Fibroblast of mammary gland (primary cell): ENCODE measurements at places on chromosomes 12 and 14.

DNA sequence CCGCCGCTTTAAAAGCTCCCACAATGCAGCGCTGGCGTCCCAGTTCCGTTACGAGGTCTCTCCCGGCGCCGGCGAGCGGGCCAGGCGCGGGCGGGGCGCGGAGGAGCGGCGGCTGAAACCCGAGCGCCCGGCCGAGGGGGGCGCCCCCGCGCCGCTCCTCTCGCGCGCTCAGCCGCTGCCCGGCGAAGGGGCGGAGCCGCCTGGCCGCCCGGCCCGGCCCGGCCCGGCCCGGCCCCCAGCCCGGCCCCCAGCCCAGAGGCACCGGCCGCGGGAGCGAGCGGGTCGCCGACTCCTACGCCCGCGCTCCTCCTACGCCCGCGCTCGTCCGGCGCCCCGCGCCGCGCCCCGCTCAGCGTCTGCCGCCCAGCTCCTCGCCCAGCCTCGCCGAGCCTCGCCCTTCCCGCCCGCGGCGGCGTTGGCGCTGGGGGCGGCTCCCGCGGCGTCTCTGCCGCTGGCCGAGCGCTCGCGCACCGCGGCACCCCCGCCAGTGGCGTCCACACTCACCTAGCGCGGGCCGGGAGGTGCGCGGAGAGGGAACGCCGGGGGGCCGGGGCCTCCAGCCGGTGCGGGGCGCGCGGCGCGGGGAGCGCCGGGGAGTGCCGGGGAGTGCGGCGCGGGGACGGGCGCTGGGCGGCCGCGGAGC lies at the start of gene RASSF8:
Gene RASSF8 (plus strand): TSS at position 255 of the 643 bp plus-strand sequence. CDS start 96,662 bp downstream, outside the sequence.
- peak; percentile 59 for DNase-seq

- no peak for DNase-seq
These were observed 92.6 kb downstream of the EMP1 start for GRCh38 chr12:13288937-13289652.

GRCh38 chr14:66010695-66011094 lies 475.5 kb upstream of the CCDC196 start:
- DNase-seq: no peak

- DNase-seq: peak; percentile 73
These were observed 172.6 kb downstream of the PRKCH start for GRCh38 chr14:61494018-61494417.

DNA sequence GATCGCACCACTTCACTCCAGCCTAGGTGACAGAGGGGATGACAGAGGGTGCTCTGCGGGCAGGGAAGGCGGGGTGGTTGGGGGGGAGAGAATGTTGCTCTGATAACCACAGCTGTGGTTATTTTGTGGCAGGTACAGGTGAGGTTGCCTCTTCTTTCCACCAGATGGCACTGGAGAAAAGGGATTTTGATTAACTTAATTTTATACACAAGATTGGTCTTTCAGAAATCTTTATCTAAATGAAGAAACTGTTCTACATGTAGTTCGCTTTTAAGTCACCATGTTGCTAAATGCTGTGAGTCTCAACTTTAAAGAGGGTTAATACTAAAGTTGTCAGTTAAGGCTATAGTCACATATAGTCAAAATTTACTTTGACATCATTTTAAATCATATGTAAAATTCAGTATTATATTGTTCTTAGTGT lies 25.7 kb downstream of the FGF23 start:
- DNase-seq: peak; percentile 11

DNA sequence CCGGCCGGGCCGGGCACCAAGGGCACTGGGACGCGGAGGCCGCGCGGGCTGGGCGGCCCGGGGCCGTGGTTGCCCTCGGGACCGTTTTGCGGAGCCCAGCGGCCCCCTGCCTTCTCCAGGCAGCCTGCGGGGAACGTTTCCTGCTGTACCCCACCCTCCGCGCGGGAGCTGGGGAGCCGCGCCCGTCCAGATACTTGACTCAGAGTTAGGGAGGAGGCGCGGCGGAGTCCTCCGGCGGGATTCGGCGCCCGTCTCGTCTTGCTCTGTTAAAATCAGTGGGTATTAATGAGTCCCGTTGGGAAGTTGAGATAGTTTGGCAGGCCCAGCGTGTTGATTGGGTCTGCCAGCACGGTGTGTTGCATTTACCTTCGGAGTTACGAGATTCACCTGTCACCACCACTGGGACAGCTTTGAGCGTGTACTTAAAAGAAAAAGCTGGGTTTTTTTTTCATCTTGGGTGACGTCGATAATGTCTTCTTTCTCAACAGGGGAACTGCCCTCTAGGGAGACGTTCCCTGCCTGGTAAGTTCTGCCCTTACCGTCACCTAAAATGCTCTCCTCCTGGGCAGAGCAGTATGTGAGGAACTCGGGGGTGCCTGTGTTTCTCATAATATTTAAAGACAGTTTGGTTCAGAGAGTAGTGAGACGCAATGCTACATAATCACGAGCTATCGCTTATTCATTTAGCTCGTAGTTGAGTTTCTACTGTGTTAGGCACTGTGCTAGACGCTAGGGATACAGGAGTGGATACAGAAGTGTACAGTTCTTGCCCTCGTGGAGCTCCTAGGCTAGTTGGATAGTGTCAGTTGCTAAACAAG lies 596 bp downstream of the DLST start:
- DNase-seq: peak; percentile 70

GRCh38 chr14:20607617-20608016 lies 16.4 kb upstream of the RNASE12 start:
- no peak for DNase-seq

DNA sequence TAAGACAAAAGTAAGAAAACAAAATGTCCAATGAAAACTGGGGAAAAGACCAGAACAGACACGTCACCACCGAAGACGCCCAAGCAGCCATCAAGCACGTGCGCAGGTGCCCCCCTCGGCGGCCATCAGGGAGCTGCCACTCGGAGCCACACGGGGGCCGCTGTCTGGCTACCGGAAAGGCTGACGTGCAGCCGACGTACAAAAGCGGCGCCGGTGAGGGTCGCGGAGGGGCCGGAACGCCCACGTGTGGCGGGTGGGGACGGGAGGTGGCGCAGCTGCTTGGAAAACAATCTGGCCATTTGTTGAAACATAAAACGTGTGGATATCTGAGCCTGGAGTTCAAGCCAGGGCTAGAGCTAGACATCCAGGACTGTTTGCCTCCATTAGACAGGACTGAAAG lies 60.7 kb downstream of the GALNT9 start:
- no peak for DNase-seq

DNA sequence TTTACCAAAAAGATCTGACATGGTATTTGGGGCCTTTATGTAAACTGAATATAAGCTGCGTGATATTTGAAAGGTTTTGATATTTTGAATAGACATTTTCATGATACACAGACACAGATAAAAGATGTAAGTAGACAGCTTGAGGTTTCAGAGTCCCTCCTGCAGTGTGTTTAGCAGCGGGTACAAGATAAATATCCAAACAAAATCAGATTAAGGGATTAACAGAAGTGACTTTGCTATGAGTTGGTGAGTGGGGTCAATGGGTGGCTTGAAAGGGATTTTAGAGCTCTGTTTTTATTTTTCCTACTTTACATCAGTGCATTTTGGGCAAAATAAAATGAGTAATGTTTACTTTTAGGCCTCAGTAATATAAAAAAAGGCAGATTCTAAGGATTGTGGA lies 84.1 kb downstream of the IGF1 start:
- DNase-seq: no peak

GRCh38 chr12:94145191-94145983 lies 3.0 kb upstream of the PLXNC1 start:
- DNase-seq: peak; percentile 68

- no peak for DNase-seq
These were observed 413.1 kb downstream of the ZFP36L1 start for GRCh38 chr14:68379510-68380328.

DNA sequence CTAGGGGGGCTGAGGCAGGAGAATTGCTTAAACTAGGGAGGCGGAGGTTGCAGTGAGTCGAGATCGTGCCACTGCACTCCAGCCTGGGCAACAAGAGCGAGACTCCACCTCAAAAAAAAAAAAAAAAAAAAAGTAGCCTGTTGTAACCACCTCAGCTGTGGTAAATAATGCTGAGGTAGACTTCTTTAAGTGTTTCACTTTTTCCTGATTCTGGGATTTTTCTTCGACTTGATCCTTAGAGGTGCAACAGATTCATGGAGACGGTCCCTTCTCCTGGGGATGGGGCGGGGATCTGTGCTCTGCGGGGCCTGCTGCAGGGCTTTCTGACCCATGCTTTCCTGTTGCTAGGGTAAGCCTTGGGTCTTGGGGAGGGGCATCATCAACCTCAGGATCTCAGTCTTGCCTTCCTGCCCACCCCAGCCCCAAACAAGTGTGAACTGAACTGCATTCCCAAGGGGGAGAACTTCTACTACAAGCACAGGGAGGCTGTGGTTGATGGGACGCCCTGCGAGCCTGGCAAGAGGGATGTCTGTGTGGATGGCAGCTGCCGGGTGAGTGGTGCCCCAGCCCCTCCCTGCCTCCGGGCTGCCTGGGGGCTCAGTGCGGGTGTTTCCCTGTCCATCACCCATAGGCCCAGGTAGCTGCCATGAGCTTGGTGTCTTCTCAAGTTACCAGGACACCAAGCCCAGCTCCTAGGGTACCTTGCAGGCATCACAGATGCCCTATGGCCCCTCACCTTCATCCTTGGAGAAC lies 12.4 kb downstream of the PAPLN start:
- no peak for DNase-seq

GRCh38 chr12:94872971-94873733 lies 130.3 kb downstream of the NDUFA12 start:
- no peak for DNase-seq

GRCh38 chr12:132813443-132813842 lies 15.2 kb downstream of the GOLGA3 start:
- no peak for DNase-seq

GRCh38 chr12:117023998-117024960 lies 74.9 kb downstream of the TESC start:
- no peak for DNase-seq

DNA sequence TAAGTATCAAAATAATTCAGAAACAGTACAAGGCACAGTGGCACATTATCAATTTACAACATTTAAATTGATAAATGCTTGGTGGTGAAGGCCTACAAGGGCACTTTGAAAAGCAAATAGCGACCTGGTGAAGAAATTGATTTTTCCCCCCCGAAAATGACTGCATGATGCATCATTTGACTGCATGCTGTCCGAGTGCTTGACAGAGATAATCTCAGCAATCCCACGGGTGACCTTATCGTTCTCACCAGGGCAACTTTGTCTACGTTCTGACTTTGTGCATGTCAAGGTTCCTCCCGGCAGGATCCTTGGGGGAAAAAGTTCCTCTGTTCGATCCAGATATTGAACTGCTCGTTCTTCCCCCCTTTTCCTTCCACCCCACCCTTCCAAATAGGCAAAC lies 384.8 kb downstream of the EGLN3 start:
- DNase-seq: no peak

DNA sequence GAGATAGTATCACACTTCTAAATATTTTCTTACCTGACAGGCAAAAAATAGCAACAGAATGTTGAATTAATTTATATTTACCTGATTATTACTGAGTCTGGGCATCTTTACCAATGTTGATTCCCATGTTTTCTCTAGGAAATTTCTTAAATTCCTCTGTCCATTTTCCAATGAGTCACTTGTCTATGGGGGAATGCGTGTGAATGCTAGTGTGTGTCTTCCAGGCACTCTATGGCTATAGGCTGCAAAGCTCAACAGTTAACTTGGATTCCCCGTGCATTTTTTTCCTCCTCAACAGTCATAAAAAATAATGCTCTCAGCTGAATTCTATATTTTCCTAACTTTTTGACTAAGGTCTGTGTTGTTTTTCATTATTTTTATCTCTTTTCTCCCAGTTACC lies 1385.8 kb upstream of the FLRT2 start:
- DNase-seq: no peak

DNA sequence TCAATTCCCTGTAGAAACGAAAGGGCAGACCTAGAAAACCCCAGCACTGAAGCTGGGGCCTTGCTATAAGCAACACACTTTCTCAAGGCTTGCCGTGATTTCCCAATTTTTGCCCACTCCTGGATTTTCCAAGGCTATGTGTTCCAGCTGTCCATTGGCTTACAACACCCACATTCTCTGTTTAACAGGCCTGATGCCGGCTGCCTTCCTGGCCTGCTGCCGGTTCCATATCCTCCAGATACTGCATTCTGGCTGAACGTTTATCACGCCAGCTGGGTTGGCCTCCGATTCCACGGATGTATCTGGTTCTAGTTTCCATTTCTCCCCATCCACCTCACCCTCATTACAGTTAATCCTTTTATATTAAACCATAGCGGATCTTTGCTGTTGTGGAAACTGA lies 2.0 kb upstream of the PCNX1 start:
- DNase-seq: peak; percentile 81

DNA sequence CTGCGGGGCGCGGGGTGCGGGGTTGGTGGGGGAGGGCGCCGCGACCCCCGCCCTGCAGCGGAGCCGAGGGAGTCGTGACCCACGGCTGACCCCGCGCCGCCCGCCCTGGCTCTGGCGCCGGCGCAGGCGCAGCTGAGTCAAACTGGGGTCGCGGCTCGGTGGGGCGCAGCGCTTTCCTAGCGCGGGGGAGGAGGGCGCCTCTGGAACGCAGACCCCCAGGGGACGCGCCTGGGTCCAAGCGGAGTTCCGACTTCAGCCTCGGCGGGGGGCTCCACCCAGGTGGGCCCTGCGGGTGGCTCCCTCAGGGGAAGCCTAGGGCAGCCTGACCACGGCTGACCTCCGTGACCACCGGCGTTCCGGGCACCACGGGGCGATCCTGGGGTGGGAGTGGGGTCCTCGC lies 467 bp upstream of the ANHX start:
- DNase-seq: no peak

GRCh38 chr12:23211384-23212320 lies 586.7 kb downstream of the ETNK1 start:
- DNase-seq: no peak

DNA sequence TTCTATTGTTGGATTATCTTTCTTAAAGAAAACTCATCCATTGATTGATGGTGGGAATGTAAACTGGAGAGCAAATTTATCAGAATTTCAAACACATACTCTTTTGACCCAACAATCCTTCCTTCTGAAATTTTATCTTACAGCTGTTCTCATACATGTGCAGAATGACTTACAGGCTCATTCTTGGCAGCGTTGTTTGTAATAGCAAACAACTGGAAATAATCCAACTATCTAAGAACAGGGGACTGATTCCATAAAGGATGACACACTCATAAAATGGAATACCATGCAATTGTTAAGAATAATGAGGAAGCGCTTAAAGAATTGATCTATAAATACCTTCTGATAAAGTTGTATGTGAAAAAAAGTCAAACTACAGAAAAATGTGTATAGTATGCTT lies 24.0 kb downstream of the RHOJ start:
- no peak for DNase-seq

DNA sequence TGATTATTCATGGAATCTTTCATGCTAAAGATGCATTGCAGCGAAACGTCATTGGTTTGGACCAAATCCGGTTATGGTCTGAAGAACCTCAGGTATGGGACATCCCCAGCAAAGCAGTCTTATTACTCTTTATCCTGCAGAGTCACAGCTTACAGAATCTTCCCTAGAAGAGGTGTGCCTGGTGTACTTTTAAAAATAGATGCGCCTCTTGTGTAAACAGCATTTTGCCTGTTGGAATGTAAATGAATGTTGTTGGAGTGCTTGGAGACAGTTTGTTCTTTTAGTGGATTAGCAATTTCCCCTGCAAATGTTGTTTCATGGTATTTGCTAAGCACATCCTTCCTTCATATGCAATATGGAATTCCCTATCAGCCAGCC lies 242.5 kb downstream of the ZFP36L1 start:
- DNase-seq: peak; percentile 86

- no peak for DNase-seq
These were observed 32.5 kb downstream of the MMAB start for GRCh38 chr12:109540526-109541412.
